Activated CD4-positive, alpha-beta memory T cell treated with anti-CD3 and anti-CD28 coated beads, Interleukin-2, amount 10 ng/mL, durations not matched to agents 7 days and 5 days (primary cell): ENCODE measurements at places on chromosomes 6 and 20. TPM values are rescaled to one million over a fixed set of nuclear protein-coding genes. Genes with fewer than 3 reads are reported as not detected.

GRCh38 chr6:859936-860335 is 167.0 kb upstream of the EXOC2 start:
- no peak for DNase-seq

- no peak for DNase-seq
Measured at GRCh38 chr6:28597924-28598722, 72.4 kb downstream of the GPX5 start.

The ACSS1 gene
- total RNA-seq = 38.3 TPM

DNA sequence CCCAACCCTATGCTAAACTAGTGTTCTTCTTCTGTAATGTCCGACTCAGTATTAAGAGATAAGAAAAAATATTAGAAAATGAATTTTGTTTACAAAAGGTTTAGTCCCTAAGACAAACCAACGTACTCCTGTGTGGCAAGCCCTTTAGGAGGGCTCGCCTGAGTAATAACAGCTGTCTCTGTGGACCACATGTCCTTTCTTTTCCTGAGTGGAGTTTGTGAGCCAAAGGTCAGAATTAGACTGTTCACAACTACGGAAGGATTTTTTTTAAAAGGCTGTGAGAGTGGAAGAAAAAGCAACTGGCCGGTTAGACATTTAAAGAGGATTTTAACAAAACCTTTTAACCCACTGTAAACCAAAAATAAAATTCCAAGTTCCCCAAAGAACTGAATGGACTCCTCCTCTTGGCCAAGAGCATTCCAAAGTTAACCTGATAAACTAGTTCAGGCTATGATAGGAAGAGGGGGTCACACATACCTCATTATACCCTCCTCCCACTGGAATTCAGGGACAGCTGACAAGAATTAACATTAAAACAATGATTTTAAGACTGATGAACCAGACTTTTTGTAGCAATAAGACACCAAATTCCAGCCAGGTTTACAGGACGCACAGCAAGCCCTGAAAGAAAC is 43.5 kb downstream of the FAM184A start:
- DNase-seq = no peak

- DNase-seq = no peak
Measured at GRCh38 chr6:84804720-84805119, 40.3 kb upstream of the TBX18 start.

DNA sequence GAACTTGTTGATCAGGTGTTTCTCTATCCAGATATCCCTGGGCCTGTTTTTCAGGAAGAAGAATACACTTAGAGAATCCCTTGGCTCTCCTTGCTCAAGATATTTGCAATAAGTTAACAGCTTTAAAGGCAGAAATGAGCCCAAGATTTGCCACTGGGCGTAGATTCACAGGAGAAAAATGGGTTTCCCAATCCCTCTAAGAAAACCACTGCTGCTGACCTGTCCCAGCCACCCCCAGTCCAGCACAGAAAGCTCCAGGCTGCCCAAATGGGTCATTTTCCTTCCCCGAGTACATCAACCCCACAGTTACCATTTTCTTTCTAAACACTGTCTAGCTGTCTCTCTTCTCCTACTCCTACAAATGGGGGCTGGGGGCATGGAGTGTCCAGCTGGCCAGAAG is 67.3 kb downstream of the ANKRD60 start:
- no peak for DNase-seq

The ZNF451 gene
- 55.9 TPM for total RNA-seq

The RBBP8NL gene
- not detected for total RNA-seq

- DNase-seq = no peak
Measured at GRCh38 chr6:11363881-11364576, 131.6 kb upstream of the NEDD9 start.
